ENCODE measurements at places on chromosomes 4 and X.

GRCh38 chrX:67582436-67582835 is 38.6 kb downstream of the AR start:
- no peak for DNase-seq

- no peak for DNase-seq
Measured at GRCh38 chrX:47169273-47169672, 24.3 kb downstream of the RBM10 start.

- DNase-seq: no peak
Measured at GRCh38 chr4:165199722-165200121, 7.6 kb upstream of the KLHL2 start.

DNA sequence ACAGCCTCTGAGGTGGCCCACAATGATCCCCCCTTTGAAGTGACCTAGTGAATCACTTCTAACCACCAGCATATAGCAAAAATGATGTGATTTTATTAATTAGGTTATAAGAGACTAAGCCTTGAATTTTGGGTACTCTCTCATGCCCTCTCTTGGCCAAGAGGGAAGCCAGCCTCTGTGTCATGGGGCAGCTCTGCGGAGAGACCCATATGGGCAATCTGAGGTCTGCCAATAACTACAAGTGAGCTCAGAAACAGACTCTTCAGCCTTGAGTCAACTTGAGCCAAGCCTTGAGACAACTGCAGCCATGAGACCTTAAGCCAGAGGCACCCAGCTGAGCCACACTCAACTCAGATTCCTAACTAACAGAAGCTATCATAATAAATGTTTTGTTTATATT is 45.7 kb downstream of the MANBA start:
- DNase-seq: no peak

GRCh38 chr4:182297659-182298058 is 54.5 kb downstream of the TENM3 start:
- DNase-seq: no peak

- no peak for DNase-seq
Measured at GRCh38 chrX:29870608-29871007, 344.8 kb upstream of the MAGEB2 start.

DNA sequence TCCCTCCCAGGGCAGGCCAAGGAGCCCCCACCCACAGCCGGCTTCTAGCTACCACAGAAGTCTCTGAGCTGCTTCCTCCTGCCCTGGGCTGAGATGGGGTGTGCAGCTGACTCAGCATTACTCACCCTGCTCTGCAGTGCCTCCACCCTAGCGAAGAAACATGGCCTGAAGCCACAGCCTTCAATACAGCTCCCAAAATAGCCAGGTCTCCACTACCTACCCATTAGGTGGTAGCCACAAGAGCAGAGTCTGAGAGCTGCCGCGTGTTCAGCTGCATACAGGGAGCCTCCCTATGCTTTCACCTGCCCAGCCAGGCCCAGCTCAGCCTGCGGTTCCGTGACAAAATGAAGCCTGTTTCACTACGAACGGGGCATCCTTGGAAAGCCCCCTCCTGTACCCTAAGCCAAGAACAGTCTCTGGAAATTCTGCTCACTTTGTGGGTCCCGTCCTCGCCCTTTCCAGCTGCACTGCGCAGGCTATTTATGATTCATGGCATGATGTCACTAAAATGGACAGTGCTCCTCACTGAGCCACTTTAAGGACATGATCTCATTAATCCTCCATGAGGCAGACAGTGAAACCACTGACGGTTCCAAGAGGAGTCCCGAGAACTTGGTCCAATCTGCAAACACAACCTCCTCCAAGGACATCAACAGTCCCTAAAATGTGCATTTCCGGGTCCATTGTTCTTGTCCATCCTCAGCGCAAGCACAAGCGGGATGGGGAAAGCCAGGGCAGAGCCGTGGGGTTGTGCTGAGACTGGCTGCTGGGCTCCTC is 20.2 kb downstream of the WDR1 start:
- DNase-seq: peak; percentile 72

- DNase-seq: no peak
Measured at GRCh38 chrX:55715847-55716246, 1.7 kb upstream of the RRAGB start.

All from thoracic aorta (tissue), 2 donors.